Cardiac septum (tissue), 1 donor: ENCODE measurements at places on chromosomes 12 and 14. TPM values are rescaled to one million over a fixed set of nuclear protein-coding genes. Genes with fewer than 3 reads are reported as not detected.

GLIPR1L1 gene
- not detected for total RNA-seq

LMNTD1 gene
- 0.51 TPM for total RNA-seq

INHBE gene
- 0.73 TPM for total RNA-seq

SERPINA6 gene
- not detected for total RNA-seq

UBR7 gene
- 25.2 TPM for total RNA-seq

PRH1 gene
- 10.2 TPM for total RNA-seq

NANOG gene
- total RNA-seq = not detected

GRCh38 chr12:73863546-73863945, 674.1 kb upstream of the ATXN7L3B start:
- no peak for DNase-seq

GRCh38 chr12:120783197-120783596, 57.6 kb downstream of the ACADS start:
- DNase-seq = no peak

GRCh38 chr12:6336079-6336888, 5.6 kb downstream of the TNFRSF1A start:
- peak; percentile 96 for DNase-seq

DNA sequence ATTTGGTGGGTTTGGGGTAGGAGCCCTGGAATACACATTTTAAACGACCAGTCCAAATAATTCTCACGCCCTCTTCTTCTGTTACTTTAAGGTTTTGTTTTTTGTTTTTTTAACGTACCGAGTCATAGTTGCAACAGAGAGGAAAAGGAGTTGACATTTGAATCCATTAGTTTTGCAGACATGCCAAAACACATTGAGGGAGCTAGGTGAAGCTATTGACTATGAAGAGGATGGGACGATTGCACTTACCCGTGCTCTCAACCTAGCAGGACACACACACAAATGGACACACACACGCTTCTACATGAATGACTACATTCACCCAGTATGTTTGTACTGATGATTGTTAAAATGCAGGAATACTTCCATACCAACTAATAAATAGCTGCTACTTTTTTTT, 54.3 kb upstream of the CIT start:
- peak; percentile 6 for DNase-seq
